ENCODE measurements at places on chromosomes 4 and X.

- no peak for DNase-seq
Observed at GRCh38 chrX:108091878-108092291, 307 bp downstream of the ATG4A start.

- no peak for DNase-seq
Observed at GRCh38 chr4:66606908-66607307, 936.6 kb upstream of the EPHA5 start.

DNA sequence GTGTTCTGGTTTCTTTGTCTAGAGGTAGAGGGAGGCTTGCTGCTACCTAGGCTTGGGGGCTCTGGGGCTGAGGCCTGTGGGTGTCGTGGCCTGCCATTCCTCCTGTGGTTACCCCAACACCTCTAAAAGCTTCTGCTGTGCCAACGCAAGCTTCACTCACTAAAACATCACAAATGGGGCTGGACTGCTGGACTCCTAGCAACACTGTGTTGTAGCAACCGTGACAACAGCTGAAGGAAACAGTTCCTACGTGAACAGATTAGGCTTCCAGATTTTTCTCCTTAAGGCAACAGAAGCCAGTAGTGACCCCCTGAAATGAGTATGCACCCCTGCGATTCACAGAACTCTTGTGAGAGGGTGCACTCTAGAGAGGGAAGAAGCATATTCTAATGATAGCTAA is 138.3 kb upstream of the TEX13D start:
- DNase-seq = no peak

DNA sequence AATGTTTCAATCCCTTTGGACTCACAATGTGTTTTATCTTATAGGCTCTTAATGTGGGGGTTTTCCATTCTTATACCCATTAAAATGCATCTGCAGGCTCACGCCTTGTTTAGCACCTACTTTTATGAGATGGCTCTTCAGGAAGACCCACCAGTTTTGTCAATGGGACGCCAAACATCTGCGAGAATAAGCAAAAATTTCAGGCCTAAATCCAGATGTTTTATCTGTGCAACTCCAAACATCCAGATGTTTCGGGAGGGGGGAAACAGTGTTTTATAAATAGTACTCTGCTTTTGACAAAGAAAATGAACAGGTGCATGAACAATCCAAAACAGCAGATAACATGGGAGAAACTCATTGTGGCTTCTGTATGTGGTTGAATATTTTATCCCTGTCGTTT is 342.8 kb downstream of the DHX15 start:
- DNase-seq = no peak

DNA sequence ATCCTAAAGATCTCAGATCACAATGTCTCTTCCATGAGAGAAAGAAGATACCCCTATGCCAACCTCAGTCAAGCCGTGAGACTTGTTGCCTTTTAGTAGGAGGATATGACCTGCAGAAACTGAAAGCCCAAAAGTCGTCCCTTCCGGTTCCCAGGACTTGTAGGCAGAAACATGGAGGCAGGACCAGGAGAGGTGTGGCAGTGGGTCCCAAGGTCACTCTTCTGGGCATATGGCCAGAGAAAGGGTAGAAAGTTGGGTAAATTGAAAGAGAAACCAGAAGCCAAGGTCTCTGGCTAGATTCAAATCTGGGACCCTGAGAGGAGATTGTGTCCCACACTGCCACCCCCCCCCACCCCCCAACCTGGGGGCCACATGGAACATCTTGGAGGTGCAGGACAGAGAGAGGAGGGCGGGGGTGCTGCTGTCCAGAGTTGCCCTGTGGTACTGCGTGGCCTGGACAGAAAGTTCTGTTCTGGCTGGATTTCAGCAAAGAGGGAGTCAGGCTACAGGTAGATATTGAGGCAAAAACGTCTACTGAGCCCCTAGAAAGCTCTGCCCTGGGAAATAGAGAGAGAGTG is 55.4 kb downstream of the DDX3X start:
- no peak for DNase-seq

DNA sequence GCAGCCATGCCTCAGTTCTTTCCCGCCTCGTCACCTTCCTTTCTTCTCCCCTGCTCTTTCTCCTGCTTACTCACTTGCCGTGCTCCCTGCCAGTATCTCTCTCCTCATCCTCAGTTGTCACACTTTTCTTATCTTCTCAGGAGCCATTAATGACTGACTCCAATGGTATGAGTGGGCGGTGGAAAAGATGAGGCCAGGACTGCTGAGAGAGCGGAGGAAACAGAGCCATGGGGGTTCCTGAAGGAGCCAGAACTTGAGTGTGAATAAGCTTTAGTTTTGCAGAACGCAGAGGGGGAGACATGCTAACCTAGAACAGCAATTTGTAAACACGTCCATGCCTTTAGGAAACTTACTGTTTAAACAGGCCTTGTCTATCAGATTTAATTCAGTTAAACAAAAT is 126.5 kb downstream of the CHIC2 start:
- DNase-seq = no peak

- no peak for DNase-seq
Observed at GRCh38 chrX:17595456-17596035, 141.7 kb upstream of the SCML1 start.

DNA sequence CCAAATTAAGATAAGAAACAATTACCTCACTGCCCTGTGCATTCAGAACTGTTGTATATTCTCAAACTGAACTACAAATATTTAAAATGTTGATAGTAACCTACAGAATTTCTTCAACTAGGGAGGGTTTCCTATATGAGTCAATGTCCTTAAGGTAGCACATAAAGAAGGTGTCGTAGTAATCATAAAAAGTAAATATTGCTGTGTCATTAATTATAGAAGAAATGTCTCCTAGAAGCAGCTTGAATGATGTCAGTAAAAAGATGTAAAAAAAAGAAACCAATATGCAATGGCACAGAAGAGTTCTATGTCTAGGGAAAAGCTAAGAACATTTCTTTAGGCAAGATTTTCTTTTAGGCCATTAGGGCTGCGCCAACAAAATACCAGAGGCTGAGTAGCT is 559.6 kb upstream of the EPHA5 start:
- DNase-seq = no peak

- DNase-seq = no peak
Observed at GRCh38 chr4:12409507-12410190, 981.0 kb upstream of the HS3ST1 start.

GRCh38 chr4:74632634-74633033 is 161.7 kb downstream of the BTC start:
- no peak for DNase-seq

DNA sequence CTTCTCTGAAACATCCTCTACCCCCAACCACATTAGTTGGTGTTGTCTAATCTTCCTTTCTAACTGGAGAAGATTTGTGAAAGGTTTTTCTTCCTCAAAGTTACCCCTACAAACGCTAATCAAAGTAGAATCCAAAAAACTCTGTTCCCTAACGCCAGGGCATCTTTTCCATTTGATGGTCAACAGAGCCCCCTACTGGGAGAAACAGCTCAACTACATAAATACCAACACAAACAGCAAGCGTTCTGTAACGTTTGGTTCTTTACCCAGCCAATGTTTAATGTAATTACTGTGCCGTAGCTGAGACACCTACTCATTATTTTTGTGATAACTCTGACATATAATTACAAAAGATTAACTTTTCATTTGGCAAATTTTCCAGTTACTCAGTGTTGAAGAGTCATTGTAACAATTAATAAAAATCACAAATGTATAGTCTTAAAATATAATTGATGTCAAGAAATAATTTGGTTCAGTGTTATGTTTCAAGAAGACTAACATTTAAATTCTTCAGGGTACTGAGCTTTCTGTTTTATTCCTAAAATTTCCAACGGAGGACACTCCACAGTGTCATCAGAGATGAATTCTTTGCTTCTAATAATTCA is 94.9 kb upstream of the TBC1D9 start:
- no peak for DNase-seq

DNA sequence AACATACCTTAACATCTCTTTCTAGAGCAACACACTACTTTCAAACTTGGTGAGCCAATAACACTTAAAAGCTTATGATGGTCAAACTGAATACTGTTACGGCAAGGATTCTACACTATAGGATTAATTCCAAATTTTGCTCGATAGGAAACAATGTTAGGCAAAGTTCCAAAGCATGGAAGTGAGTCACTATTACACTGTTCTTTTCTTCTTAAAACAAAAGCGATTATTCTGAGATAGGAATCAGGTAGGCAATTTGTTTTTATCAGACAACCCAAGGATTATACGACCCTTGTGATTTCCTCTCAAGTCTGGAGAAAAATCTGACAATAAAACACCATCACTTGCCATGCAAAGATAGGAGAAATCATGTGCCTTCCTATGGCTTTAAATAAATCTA is 81.5 kb downstream of the HUWE1 start:
- no peak for DNase-seq

GRCh38 chr4:15740764-15741404 is 37.2 kb upstream of the CD38 start:
- no peak for DNase-seq

DNA sequence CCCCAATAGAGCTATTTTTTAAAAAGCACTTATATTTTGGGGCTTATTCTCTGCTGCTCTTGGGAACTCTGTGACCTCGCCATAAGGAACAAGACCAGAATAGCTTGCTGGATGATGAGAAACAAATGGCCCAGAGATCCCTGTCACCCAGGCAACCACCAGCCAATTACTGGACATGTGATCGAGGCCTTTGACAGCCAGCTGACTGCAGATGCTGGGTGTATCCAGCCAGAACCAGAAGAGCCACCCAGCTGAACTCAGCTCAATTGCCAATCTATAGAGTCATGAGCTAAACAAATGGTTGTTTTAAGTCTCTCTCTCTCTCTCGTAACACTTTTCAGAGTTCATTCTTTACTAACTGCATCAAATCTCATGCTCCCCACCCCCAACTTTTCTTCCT is 24.4 kb upstream of the CITED1 start:
- DNase-seq = no peak

GRCh38 chrX:41442824-41443550 is 4.2 kb upstream of the NYX start:
- DNase-seq = no peak

GRCh38 chr4:174119051-174119450 is 164.4 kb downstream of the FBXO8 start:
- no peak for DNase-seq

DNA sequence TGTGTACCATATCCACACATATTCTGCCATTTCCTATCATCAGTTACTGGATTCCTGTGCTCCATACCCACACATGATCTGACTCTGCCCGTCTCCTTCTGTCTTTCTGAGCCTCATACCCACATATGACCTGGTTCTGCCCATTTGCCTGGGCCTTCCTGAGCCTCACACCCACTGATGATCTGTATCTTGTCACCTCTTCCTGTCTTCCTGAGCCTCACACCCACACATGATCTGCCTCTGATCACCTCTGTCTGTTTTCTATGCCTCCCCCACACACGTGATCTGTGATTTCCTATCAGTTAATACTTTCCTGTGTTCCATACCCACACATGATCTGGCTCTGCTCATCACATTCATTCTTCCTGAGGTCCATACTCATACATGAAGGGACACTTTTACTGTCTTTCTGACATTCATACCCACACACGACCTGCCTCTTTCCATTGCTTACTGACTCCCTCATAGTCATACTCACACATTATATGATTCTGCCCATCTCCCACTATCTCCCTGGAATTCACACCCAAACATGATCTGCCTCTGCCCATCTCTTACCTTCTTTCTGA is 32.5 kb downstream of the SCML1 start:
- DNase-seq = no peak

GRCh38 chrX:7447801-7448499 is 300.0 kb upstream of the PUDP start:
- no peak for DNase-seq

DNA sequence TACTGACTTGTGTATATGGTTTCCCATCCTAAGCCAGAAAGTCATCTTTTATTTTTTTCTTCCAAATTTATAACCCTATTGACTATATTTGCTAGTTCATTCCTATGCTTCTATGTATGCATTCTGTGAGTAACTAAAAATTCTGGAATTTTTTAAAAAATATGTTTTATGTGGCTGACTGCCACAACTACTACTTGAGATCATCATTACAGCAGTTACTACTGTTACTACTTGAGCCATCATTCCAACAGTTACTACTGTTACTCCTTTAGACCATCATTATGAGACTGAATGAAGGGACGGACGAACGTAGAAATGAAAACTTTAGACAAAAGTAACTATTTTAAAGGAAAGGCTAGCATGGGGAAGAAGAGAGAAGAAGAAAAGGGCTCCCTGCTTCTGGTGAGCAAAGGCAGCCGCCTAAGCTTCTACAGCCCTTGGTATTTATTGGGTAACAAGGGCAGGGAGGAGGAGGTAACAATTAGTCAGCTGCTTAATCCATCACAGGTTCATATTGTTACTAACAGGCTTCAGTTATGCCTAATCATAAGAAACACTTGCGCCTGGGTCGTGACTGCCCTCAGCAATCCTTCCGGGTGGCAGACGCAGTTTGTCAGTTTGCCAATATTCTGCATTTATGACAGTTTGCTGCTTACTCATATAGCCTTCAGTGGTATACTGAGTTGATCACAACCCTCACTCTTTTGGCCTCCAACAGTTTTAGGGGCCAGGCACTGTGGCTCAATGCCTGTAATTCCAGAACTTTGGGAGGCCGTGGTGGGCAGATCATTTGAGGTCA is 80.4 kb downstream of the PDLIM5 start:
- no peak for DNase-seq

DNA sequence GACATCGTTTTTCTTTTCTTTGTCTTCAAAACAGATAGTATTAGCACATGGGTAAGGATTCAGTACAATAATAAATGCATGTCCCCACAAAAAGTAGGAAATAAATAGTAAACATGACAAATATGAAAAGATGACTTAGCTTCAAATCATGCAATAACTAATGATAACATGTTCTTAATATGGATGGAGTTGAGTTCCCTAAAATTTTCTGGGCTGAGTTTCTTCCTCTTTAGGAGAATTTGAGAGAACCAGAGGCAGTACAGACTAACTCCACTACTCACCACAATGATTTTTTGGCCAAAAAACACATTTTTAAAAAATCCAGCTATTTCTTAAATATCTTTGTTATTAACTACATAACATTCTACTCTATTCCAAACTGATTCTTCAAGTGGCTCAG is 432.3 kb upstream of the HS3ST1 start:
- no peak for DNase-seq

- no peak for DNase-seq
Observed at GRCh38 chr4:40055511-40055862, 1.2 kb upstream of the N4BP2 start.

GRCh38 chr4:97252615-97253154 is 890.6 kb downstream of the STPG2 start:
- DNase-seq = no peak

- no peak for DNase-seq
Observed at GRCh38 chr4:11719879-11720278, 291.2 kb upstream of the HS3ST1 start.

DNA sequence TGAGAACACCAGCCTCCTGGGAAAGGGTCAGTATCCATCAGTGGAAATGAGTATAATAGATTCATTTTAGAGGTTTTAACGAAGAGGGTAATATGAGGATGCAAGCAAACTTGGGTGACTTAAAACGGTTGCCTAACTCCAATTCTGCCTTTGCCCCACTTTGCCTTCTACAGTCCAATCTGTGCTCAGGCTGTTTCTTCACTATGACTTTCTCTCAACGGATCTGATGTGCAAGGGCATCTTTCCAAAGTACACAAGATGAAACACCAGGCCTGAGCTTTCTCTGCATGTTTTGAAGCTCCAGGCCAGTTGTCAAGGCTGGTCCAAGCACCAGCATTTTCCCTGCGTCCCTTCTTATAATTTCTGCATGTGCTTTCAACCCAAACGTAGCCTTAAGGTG is 68.0 kb upstream of the TMEM164 start:
- no peak for DNase-seq
